ENCODE measurements at places on chromosomes 12 and 14.

DNA sequence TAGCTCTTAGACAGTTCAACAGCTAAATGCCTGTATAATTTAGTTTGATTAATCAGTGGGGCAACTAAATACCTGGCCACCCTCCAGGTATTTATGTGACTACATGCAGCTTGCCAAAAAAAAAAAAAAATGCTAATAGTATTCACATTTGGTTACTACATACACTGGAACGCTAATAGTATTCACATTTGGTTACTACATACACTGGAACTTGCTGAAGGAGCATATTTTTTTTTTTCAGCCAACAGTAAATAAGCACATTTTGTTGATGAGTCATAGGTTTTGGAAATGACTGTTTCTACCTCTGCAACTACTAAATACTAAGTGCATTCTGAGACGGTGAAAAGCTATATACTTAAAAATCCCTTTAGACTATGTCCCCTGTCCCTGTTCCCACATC is 1172.3 kb downstream of the LRFN5 start:
- DNase-seq: no peak

- DNase-seq: no peak
These were observed 18.7 kb downstream of the FOXG1 start for GRCh38 chr14:28785096-28785952.

GRCh38 chr12:76268267-76268666 is 79.9 kb downstream of the BBS10 start:
- no peak for DNase-seq

- no peak for DNase-seq
These were observed 38.0 kb downstream of the TMEM63C start for GRCh38 chr14:77219591-77219990.

DNA sequence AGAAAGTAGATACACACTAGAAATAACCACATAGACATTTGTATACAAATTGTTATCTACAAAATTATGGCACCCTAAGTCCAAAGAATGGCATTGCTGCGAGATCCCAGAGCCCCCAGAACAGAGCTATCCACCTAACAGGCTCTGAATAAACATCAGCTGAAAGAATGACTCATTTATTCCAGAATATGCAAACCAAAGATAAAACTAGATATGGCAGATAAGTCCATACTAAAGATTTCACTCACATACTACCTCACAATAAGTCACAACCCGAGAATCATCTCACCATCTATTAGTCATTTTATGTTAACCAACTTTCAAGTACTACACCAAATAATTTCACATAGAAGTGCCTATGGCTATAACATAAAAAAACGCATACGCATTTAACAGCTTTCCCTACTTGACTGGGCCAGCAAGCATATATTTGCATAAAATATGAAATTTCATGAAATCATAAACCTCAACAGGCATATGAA is 5.6 kb downstream of the CNIH1 start:
- DNase-seq: peak; percentile 80

DNA sequence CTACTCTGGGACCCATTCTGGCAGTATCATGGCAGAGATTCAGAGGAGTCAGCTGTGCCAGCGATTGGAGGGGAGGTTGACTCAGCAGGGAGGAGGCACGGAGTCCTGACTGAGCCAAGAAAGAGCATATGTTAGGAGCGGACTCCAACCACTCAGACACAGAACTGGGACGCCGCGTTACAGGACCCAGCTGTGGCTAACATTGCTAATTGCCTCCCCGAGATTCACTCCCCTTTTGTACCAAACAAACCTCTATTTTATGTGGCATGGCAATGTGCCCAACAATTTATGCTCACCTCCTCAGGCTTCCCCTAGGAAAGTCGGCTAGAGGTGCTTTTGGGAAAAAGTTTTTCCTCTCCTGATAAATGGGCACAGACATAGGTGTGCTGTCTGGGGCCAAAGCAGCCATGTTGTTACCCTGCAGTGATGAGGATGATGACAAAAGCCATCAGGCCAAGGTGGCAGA is 15.2 kb upstream of the CLIP1 start:
- no peak for DNase-seq

DNA sequence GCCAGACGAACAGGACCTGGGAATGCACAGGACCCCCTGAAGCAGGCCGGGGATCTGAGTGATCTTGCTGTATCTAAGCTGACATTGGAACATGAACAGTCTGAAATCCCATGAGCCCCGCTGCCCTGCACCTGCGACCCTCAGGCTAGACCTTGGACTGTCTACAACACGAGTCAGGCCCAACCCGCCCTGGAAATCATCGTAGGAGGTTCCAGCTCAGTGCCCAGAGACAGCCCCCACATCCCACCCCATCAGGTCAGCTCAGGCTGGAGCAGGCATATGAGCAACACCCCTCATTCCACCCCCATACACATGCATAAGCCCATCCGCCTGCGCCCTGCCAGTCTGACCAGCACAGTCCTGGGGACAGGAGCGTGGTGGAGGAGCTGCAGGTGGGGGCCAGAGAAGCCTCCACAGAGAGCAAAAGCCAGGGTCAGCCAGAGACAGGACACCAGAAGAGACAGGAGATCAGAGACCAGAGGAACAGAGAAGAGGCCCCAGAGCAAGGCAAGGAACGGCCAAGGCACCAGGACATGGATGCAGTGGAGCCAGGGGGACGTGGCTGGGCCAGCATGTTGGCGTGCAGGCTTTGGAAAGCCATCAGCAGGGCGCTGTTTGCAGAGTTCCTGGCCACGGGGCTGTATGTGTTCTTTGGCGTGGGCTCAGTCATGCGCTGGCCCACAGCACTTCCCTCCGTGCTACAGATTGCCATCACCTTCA is at the start of gene AQP6:
Gene AQP6 (plus strand): TSS at position 307 of the 720 bp plus-strand sequence. CDS start 227 bp downstream, at position 534.
- no peak for DNase-seq

GRCh38 chr12:120229071-120229486 is 28.2 kb upstream of the RPLP0 start:
- DNase-seq: no peak

GRCh38 chr12:46067094-46067493 is 76.7 kb upstream of the SCAF11 start:
- no peak for DNase-seq

DNA sequence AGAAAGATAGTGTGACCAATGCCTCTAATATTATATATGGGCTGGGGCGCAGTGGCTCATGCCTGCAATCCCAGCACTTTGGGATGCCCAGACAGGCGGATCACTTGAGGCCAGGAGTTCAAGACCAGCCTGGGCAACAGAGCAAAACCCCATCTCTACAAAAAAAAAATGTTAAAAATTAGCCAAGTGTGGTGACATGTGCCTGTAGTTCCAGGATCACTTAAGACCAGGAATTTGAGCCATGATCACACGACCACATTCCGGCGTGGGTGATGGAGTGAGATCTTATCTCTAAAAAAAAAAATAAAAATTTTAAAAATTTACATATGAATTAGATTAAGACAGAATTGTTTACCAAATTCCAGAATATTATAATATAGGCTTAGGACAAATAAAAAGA is 12.0 kb downstream of the TM7SF3 start:
- DNase-seq: no peak

DNA sequence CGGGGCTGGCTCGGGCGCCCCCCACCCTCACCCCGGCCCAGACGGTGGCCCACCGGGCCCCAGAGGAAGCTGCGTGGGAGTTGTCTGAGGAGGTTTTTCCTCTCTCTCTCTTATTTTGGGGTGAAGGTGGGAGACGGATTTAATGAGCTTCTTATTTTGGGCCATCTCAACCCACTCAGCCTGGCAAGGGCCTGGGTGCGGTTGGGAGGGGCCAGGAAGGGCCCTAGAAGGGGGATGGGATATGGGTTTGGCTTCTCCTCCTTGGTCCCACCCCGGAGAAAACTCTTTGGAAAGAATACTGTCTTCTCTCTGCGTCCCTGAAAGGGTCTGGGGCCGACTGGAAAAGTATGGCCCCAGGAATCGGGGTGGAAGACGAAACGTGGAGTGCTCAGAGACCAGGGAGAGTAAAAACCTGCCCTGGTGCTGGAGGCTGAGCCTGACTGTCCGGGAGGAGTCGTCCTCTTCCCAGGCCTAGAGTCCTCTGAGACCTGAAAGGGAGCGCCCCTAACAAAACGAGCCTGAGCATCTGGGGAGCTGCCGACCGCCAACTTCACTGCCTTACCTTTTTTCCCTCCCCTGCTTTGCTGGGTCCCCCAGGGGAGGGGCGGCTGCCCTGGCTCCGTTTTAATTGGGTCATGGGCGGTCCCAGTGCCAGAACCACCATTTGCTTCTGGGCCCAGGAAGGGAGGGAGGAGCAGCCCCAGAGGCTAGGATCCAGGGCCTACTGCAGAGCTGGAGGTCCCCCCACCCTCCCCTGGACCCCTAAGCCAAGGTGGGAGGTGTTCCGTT is 1.6 kb downstream of the MMP14 start:
- no peak for DNase-seq

GRCh38 chr14:65045006-65045405 is 57.3 kb downstream of the MAX start:
- no peak for DNase-seq

- DNase-seq: no peak
These were observed 98.0 kb downstream of the MYRFL start for GRCh38 chr12:69922999-69923398.

DNA sequence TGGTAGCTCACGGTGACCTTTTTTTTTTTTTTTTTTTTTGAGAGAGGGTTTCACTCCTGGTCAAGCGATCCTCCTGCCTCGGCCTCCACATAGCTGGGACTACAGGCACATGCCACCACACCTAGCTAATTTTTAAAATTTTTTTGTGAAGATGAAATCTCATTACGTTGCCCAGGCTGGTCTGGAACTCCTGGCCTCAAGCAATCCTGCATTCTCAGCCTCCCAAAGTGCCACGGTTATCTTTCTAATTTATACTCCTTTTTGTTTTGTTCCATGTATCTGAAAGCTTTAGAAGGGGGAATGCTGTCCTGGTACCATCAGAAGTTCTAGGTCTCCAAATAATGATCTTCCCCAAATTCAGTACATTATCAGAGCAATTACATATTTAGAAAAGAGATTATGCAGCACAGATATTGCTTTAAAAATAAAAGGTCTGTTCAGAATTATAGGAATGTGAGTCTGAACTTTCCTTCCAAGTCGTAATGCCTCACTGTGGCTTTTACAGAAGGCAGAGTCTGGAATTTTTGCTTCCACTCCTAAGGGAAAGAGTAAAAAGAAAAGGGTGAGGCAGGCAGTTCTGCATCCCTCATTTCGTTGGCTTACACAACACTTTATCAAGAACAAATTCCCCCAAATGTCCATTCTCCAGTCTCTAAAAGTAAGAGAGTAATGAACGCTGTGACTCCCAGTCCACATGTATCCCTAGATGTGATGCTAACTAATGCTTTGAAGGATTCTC is 73.0 kb downstream of the GCH1 start:
- DNase-seq: no peak

DNA sequence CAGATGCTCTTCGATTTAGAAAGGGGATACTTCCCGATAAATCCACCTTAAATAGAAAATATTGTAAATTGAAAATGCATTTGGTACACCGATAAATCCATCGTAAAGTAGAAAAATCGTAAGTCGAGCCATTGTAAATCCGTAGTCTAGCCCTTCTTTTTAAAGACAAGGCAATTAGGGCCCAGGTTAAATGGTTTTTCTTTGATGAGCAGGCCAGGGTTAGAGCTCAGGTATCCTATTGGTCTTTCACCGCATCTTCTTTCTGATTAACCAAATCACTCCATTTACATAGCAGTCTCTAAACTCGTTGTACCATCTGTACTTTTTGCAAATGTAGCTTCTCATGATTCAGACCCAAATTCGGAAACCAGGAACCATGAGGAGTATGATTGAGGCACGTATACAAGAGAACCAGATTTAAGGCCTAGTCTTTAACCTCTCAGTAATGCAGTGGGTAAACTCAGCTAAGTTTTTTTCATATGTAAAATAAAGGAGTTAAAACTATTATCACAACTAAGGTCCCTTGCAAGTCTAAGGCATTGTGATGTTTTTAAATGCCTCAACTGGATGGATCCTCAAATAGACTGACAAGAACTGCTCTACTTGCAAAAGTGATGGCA is 2.2 kb upstream of the YAF2 start:
- DNase-seq: no peak

DNA sequence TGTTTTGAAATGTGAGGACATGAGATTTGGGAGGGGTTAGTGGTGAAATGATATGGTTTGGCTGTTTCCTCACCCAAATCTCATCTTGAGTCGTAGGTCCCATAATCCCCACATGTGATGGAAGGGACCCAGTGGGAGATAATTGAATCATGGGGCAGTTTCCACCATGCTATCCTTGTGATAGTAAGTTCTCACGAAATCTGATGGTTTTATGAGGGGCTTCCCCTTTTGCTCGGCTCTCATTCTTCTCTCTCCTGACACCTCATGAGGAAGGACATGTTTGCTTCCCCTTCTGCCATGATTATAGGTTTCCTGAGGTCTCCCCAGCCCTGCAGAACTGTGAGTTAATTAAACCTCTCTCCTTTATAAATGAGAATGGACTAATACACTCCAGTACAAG is 18.0 kb downstream of the GALNT6 start:
- DNase-seq: no peak

- no peak for DNase-seq
These were observed 14.0 kb upstream of the CRY1 start for GRCh38 chr12:107107381-107107780.

- peak; percentile 27 for DNase-seq
These were observed 188.0 kb downstream of the MON2 start for GRCh38 chr12:62654326-62655241.

- no peak for DNase-seq
These were observed 18.9 kb downstream of the FAR2 start for GRCh38 chr12:29167988-29168387.

GRCh38 chr12:84825149-84825548 is 87.5 kb downstream of the SLC6A15 start:
- DNase-seq: no peak

DNA sequence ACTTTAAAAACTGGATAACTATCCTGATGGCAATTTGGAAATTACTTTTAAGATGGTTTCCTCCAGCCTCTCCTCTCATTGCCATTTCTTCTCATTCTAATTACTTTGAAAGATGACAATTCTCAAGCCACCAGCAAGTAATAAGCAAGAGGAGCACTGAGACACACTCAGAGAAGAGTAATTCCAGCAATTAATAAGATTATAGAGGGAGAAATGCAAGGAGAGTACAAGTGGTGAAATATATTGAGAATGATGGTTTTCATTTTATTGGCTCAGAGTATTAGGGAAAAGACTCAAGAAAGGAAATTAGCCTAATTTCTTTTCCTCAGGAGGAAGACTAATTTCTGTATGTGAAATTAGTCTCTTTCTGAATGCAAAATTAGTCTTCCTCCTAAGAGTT is 20.5 kb upstream of the MSRB3 start:
- no peak for DNase-seq

DNA sequence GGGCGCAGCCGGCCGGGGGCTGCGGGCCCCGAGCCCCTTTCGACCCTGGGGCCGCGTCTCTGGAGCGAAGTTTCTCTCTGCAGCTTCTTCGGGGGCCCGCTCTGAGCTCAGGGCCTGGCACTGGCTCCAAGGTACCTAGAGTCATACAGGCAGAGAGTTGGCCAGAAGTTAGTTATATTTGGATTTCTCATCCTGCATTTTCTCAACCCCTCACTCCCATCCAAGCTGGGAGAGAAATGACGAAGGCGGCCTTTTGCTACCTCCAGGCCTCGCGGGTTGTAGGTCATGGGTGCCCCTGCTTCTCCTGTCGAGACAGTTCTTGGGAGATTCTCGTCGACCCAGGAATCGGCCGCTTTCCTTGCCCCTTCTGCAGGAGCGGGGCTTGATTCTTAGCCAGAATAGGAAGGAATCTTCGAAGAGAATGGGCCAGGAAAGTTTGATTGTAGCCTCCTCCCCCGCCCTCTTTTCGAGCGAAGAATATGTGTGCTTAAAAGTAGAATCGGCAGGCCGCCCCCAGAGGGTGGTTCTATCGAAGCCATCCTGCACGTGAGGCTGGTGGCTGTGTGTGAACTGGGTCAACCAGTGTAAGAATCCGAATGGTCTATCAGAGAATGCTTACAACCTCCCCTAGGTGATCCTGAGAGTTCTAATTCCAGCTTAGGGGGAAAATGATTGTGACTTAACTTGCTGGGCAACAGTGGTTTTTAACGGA is 785 bp downstream of the MLEC start:
- DNase-seq: peak; percentile 55
